ENCODE measurements at places on chromosomes 2 and 18.

GRCh38 chr2:199929262-199929661 is 18.2 kb downstream of the C2orf69 start:
- no peak for DNase-seq

GRCh38 chr2:101983928-101984327 is 7.8 kb upstream of the IL1R2 start:
- DNase-seq, result no peak

- DNase-seq, result no peak
These were observed 172.5 kb downstream of the AGAP1 start for GRCh38 chr2:235666213-235666781.

DNA sequence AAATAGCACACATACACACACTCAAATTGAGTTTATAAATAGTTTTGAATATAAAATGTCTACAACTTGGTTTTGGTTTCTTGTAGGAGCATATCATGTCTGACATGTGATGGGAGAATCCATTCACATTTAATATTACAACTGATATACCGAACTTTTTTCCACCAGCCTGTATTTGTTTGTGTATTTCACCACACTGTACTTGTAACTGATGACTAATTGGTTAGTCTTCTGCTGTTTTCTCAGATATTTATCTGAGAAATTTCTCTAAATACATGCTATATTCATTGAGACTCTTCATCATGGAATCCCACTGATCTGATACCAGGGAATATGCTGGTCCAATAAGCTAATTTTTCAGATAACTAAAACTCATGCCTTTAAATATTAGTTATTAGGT is 56.3 kb upstream of the UBXN4 start:
- DNase-seq, result no peak

DNA sequence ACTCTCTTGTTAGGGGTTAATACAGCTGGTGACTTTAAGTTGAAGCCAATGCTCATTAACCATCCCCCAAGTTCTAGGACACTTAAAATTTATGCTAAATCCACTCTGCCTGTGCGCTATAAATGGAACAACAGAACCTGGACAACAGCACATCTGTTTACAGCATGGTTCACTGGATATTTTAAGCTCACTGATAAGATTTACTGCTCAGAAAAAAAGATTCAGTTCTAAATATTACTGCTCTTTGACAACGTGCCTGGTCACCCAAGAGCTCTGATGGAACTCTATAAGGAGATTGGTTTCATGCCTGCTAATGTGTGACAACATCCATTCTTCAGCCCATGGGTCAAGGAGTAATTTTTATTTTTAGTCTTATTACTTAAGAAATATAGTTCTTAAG is 27.5 kb downstream of the RNF103 start:
- DNase-seq, result no peak

DNA sequence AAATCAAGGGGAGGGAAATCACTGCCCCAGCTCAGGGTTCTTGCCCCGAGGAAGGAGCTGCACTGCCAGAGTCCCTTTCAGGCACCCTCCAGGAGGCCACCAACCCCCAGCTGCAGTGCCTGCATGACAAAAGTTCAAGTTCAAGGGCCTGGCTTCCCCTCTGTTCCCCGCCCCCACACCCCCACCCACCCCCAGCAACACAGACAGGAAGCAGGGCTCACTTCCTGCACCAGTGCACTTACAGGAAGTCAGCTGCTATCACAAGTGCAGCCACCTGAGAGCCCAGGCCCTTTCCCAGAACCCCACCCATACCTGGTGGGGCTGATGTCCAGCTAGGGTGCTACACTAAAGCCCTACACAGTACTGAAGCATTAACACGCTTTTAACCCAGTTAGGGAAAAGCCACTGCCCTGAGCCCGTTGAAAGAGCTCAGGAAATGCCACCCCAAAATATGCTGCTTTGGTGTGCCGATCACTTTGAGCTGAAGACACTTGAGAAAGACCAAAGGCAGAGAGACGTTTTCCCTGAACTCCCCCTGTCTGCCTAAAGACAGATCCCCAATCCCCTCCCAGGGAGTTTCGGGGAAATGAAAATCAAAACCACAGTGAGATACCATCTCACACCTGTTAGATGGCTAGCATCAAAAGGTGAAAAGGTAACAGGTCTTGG is 109.9 kb upstream of the CAB39 start:
- DNase-seq, result peak; percentile 15

DNA sequence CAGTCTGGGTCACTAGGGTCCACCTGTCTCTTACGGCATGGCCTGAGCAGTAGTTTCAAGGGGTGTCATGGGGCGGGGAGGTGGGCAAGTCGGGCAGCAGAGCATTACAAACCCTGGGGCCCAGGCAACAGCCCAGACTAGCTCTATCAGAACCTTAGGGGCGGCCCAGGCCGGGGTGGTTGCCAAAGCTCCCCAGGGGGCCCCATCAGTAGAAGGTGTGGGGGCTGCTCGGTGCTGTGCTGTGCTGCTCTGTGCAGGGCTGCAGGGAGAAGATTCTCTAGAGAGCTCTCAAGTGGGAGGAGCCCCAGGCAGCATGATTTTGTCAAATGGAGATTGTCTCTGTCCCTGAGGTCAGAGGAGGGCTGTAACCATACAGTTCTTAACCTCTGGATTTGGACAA is 36.4 kb upstream of the SLC14A1 start:
- DNase-seq, result no peak

GRCh38 chr18:9803698-9804516 is 81.9 kb upstream of the TXNDC2 start:
- no peak for DNase-seq

DNA sequence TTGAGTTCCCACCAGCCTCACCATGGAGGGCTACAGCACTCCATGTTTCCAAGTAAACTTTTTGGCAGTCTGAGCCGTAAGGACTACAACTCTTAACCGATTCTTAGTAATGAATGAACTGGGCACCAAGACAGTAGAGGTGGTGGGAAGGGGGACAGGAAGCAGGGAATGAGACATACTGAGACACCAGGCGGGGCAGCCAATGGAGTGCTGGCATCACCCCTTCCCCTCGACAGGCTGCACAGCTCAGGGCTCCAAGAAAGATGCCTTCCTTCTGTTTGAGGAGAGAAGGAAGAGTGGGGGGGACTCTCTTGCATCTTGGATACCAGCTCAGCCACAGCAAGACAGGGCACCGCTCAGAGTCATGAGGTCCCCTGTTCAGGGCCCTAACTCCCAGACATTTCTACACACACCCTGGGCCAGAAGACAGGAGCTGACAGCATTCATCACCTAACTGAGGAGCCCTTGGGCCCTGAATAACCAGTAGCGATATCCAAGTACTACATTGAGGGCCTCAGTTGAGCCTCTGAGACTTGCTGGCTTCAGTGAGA is 45.2 kb downstream of the USP34 start:
- no peak for DNase-seq

GRCh38 chr18:9849407-9850283 is 36.1 kb upstream of the TXNDC2 start:
- no peak for DNase-seq
